AG09309 (cell line): ENCODE measurements at places on chromosomes 13 and 19.

DNA sequence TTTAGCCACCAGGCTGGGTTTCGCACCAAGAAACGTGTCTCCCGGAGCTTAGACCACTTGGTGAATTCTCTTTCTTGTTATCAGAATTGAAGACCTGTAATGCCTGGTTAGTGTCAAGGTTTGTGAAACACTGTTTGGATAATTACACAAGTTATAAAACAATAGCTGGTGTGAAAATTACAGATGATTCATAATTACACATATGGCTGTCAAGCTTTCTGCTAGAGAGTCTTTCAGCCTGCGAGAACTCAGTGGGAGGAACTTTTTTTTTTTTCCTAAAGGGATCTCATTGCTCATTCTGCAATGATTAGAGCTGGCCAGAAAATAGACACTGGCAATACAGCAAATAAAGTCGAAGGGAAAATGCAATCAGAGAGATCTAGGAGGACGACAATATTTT lies 13.4 kb upstream of the KLK4 start:
- DNase-seq: no peak

DNA sequence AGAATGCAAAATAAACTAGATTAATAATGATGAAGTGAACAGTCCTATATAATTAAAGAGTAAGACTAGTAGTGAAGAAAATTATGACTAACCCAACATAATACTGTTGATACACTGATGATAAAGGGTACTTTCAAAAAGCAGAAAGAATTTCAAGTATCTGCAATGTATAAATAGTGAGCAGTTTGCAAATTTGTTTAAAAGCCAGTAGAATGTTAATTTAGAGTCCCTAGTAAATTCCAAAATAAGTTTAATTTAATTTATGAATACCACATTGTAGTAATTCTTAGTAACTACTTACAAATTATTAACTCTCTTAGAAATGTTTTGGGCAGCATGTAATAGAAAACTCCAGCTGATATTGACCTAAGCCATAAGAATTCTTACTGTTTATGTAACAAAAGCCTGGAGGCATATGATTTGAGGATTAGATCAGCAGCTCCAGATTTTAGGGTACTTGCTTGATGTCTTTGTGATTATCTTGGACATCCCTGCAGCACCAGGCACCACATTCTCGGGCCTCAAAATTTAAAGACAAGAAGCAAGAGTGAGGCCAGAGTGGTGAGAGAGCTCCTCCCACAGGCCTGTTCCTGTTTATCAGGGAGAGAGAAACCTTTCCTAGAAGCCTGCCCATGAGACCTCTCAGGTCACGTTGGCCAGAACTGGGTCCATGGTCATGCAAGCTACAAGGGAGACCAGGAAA lies 67.6 kb upstream of the TDRD3 start:
- no peak for DNase-seq

- DNase-seq: peak; percentile 61
Measured at GRCh38 chr13:49996161-49996915, 504 bp upstream of the TRIM13 start.

DNA sequence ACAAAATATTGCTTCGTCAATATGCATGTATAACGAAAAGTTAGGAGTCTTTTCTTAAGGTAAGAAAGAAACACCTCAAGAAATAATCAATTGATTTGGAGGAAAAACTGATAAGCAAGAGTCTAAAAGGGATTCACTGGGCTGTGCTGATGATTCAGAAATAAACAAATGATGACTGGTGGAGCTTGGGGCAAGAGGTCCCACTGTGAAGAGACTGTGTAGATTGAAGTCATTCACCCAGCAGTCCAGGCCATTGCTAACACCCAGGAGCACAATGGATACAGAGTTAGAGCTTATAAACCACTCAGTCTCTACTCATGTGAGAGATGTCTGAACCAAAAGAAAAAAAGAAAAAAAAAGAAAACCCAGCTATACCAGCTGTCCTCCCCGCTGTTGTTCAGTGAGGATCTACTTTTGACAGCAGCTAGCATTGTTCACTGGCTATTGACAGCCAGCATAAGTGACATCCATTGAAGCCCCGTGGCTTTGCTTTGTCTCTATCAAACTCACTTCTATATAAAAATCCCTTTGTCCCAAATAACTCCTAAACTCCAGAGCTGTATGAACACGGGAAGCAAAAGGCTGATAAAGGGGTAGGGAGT lies 255.5 kb downstream of the KCTD12 start:
- no peak for DNase-seq

GRCh38 chr19:48926909-48927308 lies 6.6 kb upstream of the DHDH start:
- peak; percentile 94 for DNase-seq

DNA sequence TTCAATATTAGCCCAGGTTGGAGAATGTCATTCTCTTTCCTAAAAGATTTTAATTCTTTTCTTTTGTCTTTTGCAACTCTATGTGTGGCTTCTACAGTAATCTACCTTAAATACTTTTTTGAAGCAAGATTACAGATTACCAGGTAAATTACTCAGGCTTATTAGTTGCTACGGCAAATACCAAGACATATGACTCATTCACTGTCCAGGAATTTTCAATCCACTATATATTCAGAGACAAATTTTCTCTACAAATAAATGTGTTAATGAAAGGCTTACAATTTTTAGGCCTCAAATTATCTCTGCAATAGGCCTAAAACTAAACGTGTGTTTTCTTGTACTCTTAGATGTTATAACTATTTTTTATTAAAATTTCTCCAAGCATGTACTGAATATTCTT lies 631.3 kb downstream of the DIAPH3 start:
- no peak for DNase-seq

DNA sequence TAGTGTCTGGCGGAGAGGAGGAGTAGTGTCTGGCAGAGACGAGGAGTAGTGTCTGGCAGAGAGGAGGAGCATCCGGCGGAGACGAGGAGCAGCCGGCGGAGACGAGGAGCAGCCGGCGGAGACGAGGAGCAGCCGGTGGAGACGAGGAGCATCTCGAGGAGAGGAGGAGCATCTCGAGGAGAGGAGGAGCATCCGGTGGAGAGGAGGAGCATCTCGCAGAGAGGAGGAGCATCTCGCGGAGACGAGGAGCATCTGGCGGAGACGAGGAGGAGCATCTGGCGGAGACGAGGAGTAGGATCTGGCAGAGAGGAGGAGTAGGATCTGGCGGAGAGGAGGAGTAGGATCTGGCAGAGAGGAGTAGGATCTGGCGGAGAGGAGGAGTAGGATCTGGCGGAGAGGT lies 18.2 kb downstream of the C13orf46 start:
- no peak for DNase-seq

- peak; percentile 21 for DNase-seq
Measured at GRCh38 chr13:90594681-90595080, 752.8 kb upstream of the MIR17HG start.

DNA sequence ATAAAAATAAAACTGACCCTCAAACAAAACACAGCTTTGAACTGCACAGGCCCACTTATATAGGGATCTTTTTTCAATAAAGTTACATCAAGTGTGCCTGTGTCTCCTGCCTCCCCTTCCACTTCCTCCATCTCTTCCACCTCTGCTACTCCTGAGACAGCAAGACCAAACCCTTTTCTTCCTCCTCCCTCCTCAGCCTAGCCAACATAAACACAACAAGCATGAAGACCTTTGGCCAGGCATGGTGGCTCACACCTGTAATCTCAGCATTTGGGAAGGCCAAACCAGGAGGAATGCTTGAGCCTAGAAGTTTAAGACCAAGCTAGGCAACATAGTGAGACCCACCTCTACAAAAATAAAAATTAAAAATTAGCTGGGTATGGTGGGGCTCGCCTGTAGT lies 72.6 kb downstream of the ELF1 start:
- no peak for DNase-seq

- no peak for DNase-seq
Measured at GRCh38 chr13:41188584-41188983, 5.8 kb downstream of the KBTBD7 start.

GRCh38 chr19:29965492-29965891 lies 23.5 kb downstream of the URI1 start:
- no peak for DNase-seq

GRCh38 chr13:55816976-55817601 lies 1323.6 kb upstream of the PRR20A start:
- no peak for DNase-seq

DNA sequence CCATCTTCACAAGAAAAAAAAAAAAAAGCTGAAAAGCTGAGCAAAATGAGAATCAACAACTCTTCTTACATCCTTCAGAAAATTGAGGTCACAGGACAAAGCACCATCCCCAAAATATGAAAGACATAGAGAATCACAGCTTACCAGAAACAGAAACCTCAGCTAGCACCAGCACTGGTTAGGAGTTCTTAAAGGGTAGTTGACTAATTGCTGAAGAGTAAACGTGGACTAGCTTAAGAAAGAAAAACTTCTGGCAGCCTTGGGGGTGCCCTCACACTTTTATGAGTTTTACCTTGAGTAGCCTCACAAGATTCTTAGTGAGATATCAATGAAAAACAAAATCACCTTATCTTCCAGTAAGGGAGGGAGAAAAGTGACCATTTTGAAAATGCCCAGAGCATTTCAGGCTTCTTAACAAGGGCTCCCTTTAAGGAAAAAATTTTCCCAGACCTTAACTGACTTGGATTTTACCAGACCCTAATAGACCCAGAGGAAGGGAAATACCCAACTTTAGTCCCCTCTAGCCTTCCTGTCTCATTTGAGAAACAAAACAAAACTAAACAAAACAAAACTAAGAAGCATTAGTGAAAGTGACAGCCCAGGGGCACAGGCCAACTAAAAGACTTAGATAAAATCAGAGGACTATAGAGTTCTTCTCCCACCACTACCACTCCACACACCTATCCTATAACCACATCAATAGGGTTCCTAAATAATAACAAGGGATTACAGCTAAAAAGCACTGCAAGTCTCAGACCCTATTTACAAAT lies 888.6 kb downstream of the DIAPH3 start:
- DNase-seq: no peak

DNA sequence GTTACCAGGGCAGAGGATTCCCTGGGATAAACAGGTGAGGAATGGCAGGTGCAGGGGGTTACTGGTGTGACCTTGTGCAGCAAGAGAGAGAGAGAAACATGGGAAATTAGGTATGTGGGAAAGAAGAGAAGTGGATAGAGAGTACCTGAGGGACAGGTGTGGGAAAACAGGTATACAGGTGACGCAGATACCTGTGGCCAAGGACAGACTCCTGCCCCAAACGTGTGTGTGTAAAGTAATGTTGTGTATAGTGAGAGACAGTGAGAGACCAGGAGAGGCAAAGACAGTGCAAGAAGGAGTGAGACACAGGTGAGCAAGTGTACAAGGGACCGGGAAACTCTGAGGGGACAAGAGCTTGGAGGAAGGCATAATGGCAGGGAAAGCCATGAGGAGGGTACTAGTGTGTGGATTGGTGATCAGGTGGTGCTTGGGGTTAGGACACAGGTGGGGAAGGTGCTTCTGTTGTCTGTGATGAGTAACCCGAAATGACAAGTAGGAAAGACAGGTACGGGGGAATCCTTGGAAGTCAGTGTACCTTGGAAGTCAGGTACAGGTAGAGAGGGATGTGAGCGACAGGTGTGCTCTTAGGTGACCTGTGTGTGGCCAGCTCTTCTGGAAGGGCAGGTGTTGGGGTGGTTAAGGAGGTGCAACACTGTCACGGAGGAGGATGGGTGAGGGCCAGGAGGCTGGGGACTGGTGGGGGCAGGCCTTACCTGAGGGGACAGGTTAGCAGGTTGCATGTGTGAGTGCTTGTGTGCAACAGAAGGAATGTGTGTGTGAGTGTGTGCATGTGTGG lies 2.8 kb downstream of the ERFL start:
- no peak for DNase-seq

- no peak for DNase-seq
Measured at GRCh38 chr13:90171649-90172048, 1175.8 kb upstream of the MIR17HG start.

- DNase-seq: no peak
Measured at GRCh38 chr13:23433171-23434153, at the start of gene SACS. Gene SACS (minus strand): TSS chr13:23433702. CDS start chr13:23411239, 22,463 bp downstream.

- DNase-seq: no peak
Measured at GRCh38 chr19:7505682-7506384, 10.1 kb upstream of the ZNF358 start.

- peak; percentile 49 for DNase-seq
Measured at GRCh38 chr19:18480006-18480691, 41.7 kb downstream of the ELL start.

DNA sequence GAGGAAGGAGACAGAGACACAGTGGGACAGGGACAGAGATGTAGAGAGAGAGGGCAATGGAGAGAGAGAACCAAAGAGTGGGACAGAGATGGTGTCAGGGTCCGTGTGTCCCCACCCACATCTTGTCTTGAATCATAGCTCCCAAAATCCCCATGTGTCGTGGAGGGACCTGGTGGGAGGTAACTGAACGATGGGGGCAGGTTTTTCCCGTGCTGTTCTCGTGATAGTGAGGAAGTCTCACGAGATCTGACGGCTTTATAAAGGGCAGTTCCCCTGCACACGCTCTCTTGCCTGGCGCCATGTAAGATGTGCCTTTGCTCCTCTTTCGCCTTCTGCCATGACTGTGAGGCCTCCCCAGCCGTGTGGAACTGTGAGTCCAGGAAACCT lies 7.5 kb upstream of the PLA2G4C start:
- DNase-seq: no peak

GRCh38 chr13:32589471-32589870 lies 3.2 kb downstream of the PDS5B start:
- no peak for DNase-seq

DNA sequence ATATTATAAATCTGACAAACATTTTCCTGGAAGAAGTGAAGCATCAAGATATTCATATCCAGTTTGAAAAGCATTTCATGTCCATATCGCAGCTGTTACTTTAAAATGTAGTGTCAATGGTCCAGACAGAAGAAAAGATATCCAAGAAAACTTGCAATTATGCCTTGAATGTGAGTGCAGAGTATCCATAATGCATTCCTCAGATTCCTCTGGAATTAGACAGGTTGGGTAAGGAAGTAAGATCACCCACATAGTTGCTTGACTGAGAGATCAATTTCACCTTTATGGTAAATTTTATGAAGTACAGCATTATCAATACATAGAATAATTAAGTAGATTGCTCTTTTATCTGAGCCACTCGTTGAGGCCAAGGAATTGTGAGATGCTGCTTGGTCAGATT lies 327.0 kb upstream of the SLITRK5 start:
- DNase-seq: no peak

GRCh38 chr13:97875911-97876310 lies 77.6 kb upstream of the IPO5 start:
- DNase-seq: no peak

DNA sequence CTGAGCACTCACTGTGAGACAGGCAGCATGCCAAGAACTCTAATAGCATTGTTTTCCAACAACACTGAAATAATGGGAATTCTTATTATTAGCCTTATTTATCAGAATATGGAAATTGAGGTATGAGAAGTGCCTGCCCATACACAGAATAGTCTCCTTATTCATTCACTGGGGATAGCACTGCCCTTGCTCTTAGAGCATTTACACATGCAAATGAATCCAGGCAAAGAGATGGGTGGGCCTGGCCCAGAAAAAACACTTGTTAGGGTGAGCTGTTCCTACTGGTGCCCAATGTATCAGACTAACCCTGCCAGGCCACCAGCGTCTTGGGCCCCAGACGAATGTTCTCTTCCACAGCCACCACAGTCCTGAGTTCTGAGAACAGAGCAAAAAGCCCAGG lies 112.9 kb downstream of the TUBA3C start:
- DNase-seq: no peak
